ENCODE measurements at places on chromosomes 2 and 18.
A peak's percentile ranks its signal among the peaks of the same experiment; 100 is the strongest.

GRCh38 chr2:176246331-176246730, 22.9 kb upstream of the MTX2 start:
- no peak for DNase-seq

- DNase-seq: no peak
Measured at GRCh38 chr2:47091118-47091517, 64.0 kb downstream of the STPG4 start.

GRCh38 chr2:120715941-120716340, 19.7 kb upstream of the GLI2 start:
- DNase-seq: no peak

DNA sequence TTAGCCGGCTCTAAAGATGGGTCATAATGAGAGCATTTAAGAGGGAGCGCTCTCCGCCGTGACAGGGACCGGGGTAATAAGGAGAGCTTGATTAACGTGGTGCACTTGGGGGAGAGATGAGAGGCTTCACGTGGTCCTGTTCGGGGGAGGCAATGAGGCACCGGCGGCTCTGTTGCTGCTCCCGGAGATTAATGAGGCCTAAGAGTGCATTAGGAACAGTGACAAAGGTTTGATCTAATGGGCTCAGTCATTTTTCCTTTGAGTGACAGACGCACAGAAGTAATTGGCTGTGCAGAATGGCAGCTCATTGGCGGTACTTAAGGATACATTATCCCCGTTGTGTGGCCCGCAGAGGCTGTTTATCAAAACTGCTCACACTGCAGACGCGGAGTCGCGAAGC, 250.7 kb downstream of the GBX2 start:
- DNase-seq: no peak

DNA sequence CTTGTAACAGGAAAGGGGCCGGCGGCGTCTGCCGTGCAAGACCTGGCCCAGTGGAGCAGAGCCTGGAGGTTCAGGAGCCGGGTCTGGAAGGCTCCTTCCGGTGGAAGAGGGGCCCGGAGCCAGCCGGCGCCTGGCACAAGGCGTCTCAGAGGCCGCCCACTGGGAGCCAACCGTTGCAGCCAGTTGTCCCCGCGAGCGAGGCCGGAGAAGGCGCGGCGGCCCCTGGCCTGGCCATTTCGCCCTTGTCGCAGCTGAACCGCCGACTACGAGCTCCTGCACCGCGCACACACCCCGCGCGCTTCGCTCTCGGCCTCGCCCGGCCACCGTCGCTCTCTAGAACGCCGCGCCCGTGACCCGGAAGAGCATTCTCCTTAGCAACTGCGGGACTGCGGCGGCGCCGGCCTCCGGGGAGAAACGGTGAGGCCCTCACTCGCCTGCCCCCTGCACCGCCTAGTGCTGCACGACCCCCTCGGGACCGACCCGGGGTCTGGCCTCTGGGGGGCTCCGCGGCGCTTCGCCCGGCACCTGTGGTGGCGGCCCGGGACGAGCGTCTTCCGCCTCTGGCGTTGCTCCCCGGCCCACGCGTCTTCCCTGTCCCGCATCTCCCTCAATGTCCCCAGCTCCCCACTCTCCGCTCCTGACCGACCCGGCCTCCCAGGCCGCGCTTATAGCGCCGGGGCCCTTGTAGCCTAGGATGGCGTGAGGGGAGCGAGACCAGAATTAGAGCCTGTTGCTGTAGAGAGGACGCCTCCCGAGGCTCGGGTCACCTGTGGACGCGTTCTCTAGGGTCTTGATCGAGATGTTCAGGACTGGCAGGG, at the start of gene DIS3L2:
TSS of gene DIS3L2 (plus strand) at position 365 of the 818 bp plus-strand sequence. CDS start 53,215 bp downstream, outside the sequence.
- peak; percentile 77 for DNase-seq

GRCh38 chr2:85772019-85772745, 18.4 kb downstream of the ATOH8 start:
- no peak for DNase-seq

DNA sequence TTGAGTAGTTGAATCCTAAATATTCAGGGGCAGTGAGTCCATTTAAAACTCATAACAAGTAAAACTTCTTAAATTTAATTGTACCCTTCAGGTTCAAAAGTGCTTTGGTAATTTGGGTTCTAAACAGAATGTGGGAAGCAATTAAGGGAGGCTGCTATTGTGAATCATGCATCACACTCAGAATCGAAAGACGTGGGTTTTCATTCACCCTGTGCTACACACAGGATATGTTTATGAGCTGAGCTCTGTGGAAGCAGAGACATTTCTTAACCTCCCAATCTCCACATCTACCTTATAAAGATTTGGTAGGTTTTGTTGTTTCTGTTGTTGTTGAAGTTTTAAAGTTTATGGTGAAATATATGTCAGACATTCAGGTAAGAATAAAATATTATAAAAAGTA, 633.4 kb downstream of the DPP10 start:
- DNase-seq: no peak

- peak; percentile 91 for DNase-seq
Measured at GRCh38 chr2:85888684-85889626, at the start of gene ST3GAL5. ST3GAL5 (minus strand) TSS chr2:85888990; CDS start chr2:85888905, 85 bp downstream.

- DNase-seq: no peak
Measured at GRCh38 chr2:9950521-9951271, 797 bp upstream of the GRHL1 start.

GRCh38 chr18:63421514-63421913, 762 bp downstream of the VPS4B start:
- no peak for DNase-seq

- DNase-seq: no peak
Measured at GRCh38 chr2:179226203-179226960, 38.2 kb downstream of the SESTD1 start.

- no peak for DNase-seq
Measured at GRCh38 chr2:30914456-30914855, 107.2 kb upstream of the CAPN13 start.

DNA sequence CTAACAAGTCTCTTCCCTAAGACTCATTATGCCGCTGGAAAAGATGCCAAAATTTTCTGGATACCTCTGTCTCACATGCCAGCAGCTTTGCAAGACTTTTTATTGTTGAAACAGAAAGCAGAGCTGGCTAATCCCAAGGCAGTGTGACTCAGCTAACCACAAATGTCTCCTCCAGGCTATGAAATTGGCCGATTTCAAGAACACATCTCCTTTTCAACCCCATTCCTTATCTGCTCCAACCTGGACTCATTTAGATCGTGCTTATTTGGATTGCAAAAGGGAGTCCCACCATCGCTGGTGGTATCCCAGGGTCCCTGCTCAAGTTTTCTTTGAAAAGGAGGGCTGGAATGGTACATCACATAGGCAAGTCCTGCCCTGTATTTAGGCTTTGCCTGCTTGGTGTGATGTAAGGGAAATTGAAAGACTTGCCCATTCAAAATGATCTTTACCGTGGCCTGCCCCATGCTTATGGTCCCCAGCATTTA, 26.3 kb downstream of the DHRS9 start:
- no peak for DNase-seq

GRCh38 chr18:7813131-7813530, 246.0 kb downstream of the PTPRM start:
- DNase-seq: no peak

GRCh38 chr2:118249531-118249930, 161.3 kb downstream of the INSIG2 start:
- DNase-seq: no peak

GRCh38 chr2:73250872-73251846, 17.1 kb downstream of the CCT7 start:
- DNase-seq: no peak

DNA sequence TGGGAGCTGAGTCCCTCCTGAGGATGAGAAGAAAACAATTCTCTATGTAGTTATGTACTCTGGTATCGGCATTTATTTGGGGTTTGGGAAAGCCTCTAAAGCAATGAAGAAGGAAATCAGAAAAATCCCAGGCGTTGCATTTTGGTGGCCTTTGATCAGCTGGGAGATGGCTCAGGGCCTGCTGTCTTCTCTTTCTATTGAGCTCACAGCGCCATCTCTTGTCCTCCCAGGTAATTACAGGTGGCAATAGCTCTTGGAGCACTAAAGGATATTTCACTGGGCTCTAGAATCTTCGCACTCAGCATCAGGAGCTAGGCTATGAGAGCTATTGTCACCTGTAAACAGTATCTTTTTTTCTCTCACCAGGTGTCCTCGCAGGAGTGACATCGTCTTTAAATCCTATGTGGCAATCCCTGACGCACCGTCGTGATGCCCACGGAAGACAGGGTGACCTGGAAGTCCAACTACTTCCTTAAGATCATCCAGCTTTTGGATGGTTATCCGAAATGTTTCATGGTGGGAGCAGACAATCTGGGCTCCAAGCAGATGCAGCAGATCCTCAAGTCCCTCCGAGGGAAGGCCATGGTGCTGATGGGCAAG, 76.1 kb upstream of the PMAIP1 start:
- no peak for DNase-seq

GRCh38 chr2:224580248-224580647, 4.9 kb downstream of the CUL3 start:
- DNase-seq: no peak

DNA sequence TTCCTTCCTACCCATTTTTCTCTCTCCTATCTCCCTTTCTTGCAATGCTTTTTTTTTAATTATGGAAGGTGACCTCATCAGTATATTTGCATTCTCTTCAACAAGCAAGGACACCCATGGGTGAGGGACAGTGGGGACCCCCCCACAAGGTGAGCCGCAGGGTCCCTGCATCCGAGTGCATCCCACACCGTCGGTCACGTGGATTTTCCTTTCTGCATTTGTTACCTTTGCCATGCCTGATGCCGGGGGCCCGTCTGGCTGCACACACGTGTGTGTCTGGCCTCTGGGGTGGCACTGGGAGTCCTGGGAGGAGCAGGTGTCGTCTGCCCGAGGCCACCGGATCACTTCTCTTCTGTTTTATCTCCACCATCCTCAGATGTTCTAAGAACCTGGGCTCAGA, 30.1 kb upstream of the SNTG2 start:
- no peak for DNase-seq

- no peak for DNase-seq
Measured at GRCh38 chr2:134080386-134081089, 173.3 kb upstream of the MGAT5 start.

DNA sequence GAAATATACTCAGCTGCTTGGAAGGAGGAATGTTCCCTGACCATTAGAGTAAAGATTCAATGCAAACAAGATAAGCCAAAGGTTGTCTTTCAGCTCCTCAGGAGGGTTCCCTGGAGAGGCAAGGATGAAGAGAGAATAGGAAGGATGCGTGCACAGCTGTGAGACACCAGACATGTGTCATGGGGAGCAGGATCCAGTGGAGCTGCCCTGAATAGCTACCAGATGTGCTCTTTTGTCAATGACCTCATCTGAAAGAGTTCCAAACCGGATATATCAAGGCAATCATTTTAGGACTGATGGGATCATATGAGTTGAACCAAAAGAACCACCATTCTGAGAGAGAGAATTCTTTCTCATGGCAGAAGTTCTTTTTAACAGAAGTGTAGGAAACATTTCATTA, 490.6 kb downstream of the IRS1 start:
- no peak for DNase-seq

GRCh38 chr2:190182071-190182524, 119.6 kb upstream of the MSTN start:
- no peak for DNase-seq

DNA sequence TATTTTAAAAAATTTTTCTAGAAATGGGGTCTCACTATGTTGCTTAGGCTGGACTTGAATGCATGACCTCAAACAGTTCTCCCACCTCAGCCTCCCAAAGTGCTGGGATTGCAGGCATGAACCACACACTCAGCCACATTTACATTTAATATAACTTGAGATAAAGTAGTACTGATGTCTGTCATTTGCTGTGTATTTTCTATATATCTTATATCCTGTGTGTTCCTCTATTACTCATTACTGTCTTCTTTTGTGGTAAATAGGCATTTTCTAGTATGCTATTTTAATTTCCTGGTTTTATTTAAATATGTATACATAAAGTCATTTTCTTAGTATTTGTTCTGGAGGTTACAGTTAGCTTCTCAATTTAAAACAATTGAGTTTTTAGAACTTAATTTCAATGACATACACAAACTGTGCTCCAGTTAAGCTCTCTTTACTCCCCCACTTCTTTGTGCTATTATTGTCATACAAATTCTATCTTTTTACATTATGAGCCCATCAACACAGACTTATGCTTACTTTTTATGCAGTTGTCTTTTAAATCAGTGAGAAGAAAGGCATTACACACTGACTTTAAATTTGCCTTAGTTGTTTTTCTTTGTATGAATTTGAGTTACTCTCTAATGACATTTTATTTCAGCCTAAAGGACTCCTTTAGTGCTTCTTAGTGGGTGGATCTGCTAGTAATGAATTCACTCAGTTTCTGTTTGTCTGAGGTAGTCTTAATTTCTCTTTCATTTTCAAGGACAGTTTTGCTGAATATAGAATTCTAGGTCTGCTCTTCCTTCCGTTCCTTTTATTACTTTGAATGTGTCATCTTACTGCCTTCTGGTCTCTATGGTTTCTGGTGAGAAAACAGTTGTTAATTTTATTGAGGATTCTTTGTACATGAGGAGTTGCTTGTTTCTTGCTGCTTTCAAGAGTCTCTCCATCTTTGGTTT, 6.2 kb upstream of the INPP4A start:
- peak; percentile 52 for DNase-seq

- DNase-seq: no peak
Measured at GRCh38 chr2:34822616-34823015, 1223.5 kb upstream of the FAM98A start.

DNA sequence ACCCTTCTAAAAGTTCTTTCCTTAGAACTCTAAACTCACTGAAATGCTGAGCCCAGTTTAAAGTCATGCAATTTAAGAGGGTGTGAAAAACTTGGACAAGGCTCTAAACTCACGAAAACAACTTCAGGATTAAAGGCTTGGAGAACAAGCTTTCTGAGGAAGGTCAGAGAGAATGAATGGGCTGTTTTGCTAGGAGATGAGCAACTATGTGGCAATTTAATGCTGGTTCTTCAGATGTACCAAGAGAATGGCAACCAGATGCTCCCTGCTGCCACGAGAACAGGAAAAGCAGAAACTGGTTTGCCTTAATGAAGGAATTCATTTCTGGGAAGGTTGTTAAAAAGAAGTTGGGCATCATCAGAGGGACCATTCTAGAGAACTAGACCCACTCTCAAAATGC, 77.8 kb upstream of the PMAIP1 start:
- DNase-seq: no peak

- DNase-seq: no peak
Measured at GRCh38 chr2:216142540-216142939, 33.4 kb downstream of the XRCC5 start.

- DNase-seq: no peak
Measured at GRCh38 chr2:56898986-56899385, 715.2 kb downstream of the CCDC85A start.
